ENCODE measurements at places on chromosomes 5 and 9.
A peak's percentile ranks its signal among the peaks of the same experiment; 100 is the strongest.

GRCh38 chr9:92618633-92619225 is 51.2 kb downstream of the IPPK start:
- no peak for DNase-seq

DNA sequence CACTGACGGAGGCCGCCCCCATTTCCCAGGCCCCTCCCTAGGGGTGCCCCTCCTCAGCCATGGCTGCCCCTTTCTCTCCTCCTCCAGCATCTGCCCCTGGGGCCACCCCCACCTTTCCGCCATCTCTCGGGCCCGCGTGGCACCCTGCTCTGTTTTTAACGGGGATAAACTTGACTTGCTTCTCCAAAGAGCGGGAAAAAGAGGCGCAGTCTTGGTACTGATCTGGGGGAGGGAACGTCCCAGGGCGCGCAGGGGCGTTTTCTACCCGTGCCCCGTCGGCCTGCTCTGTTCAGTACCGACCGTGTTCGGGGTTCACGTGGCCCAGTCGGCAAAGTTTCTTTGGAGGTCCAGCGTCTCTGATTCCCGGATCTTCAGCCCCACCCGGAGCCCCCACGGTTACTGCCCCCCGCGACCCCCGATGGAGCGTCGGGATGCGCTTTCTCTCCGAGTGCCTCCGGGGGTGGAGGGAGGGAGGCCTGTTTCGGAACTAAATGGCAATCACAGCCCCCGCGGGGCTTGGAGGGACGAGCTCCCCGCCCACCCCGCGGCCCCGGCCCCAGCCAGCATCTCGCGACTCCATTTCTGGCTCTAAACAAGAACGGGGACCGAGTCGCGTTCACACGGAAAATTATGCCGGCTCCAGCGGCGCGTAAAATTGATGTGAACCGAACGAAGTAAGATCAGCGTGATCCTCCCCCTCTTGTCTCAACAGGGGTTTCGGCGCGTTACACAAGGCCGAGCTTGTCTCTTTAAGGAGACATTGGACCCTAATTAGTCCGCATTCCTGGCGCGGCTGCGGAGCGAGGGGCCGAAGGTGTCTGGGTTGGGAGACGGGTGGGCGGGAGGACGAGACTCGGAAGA is 1.1 kb upstream of the TLE4 start:
- peak; percentile 66 for DNase-seq

- DNase-seq = no peak
Observed at GRCh38 chr5:8461543-8461942, 592.6 kb downstream of the MTRR start.

GRCh38 chr5:1998716-1999317 is 116.1 kb upstream of the IRX4 start:
- DNase-seq = no peak

GRCh38 chr5:132384506-132385050 is 15.1 kb downstream of the SLC22A5 start:
- DNase-seq = no peak

DNA sequence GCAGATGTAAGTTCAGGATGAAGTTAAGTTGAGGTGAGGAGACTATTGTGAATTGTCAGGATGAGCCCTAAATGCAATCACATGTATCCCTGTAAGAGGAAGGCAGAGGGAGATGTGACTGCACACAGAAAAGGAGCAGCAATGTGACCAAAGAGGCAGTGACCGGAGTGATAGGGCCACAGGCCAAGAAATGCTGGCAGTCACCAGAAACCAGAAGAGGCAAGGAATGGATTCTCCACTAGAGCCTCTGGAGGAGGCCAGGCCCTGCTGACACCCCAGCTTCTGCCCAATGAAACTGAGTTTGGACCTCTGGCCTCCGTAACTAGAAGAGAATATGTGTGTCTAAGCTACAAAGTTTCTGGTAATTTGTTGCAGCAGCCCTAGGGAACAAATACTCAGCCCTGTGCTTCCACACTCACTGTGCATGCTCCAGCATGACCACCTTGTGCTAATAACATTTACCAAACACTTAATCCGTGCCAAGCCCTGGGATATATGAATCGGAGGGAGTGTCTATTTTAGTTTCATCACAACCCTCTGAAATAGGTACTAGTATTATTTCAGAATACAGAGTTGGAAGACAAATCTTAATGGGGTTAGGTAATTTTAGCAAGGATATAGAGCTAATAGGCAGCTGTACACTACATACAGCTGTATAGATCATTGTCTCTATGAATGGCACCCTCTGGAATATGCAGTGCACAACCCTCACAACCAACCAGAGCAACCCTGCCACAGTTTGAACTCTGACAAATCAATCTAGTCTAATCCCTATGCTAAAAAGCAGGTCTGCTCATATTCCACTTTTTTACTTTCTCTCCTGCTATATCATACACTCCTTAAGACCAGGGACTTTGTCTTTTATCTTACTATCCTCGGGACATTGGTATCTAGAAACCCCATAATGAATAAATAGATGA is 7.8 kb upstream of the GPX8 start:
- DNase-seq = no peak

GRCh38 chr5:179907556-179908324 is at the start of gene TBC1D9B:
TBC1D9B (minus strand) TSS chr5:179907897; CDS start chr5:179907821, 76 bp downstream.
- DNase-seq = peak; percentile 86

DNA sequence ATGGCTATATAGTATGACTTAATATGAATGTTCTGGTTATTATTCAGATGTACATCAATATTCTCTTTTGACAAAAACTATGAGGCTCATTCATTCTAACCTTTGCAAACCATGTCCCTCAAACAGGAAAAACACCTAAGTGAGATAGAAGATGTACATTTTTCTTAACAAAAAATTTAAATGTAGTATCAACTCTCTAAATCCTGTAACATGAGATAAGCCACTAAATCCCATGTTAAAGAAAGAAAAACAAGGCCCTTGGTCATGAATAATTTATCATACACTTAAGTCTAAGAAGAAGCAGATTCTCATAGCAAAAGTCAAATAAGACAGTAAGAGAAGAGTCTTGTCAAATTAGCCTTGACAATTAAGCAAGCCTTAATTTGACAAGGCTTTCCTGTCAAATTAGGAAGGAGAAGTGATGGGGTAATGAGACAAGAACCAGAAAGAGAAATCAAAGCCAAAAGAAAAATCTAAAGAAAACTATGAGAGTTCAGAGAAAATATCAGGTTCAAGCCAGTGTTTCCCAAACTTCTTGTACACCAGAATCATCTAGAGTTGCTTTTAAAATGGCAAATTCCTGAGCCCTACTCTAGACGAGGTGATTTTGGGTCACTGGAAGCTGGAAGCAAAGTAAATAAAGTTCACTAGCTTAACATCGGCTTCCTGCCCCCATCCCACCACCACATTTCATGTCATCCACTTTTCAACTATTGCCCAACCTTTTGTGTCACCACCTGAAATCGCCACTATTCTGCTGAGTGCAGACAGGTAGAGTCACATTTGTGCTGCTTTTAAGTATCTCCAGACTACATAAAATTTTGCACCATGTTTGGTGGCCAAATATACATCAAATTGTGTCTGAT is 76.5 kb downstream of the NR6A1 start:
- no peak for DNase-seq

GRCh38 chr5:93782978-93783377 is 41.6 kb upstream of the POU5F2 start:
- DNase-seq = no peak

DNA sequence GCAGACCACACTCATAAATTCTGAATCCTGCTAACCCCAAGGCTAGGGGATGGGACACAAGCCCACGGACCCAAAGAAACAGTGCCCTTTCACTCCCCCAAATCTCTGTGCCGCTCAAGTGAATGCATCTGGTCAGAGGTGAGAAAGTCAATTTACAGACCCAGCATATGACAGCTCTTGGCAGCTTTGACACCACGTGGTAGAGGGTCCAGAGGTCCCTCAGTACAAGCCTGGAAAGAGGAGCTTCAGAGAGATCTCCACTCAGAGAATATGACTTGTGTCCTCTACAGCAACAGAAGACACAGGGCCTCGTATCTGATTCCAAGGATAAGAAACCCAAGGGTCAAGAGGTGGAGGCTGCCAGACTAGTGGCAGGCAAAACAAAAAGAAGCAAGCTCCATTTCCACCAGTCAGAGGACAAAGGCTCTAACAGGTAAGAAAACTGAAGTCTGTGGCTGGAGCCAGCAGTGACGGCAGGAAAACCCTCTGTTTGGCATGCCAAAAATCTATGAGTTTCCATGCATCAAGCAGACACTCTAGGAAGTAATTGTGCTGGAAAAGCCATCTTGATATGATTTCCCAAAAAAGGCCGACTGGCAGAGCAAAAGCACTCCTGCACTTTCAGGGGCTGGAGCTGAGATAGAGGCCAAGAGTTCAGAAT is 138.7 kb downstream of the UGCG start:
- DNase-seq = no peak

DNA sequence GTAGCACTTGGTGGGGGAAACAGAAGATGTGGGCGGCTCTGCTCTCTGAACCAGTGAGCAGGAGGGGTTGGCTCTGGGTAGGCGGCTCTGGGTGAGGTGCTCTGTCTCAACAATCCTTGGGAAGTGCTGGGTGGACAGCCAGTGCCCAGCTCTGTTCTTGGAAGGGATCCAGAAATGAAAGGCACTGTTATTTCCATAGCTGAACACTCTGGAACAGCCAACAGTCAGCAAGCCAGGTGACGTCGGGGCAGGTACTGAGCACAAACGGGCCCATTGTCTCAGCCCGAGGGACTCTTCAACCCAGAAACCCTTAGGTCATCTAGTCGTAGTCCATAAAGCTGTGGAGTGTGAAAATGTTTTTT is 36.3 kb downstream of the OLFM1 start:
- no peak for DNase-seq

DNA sequence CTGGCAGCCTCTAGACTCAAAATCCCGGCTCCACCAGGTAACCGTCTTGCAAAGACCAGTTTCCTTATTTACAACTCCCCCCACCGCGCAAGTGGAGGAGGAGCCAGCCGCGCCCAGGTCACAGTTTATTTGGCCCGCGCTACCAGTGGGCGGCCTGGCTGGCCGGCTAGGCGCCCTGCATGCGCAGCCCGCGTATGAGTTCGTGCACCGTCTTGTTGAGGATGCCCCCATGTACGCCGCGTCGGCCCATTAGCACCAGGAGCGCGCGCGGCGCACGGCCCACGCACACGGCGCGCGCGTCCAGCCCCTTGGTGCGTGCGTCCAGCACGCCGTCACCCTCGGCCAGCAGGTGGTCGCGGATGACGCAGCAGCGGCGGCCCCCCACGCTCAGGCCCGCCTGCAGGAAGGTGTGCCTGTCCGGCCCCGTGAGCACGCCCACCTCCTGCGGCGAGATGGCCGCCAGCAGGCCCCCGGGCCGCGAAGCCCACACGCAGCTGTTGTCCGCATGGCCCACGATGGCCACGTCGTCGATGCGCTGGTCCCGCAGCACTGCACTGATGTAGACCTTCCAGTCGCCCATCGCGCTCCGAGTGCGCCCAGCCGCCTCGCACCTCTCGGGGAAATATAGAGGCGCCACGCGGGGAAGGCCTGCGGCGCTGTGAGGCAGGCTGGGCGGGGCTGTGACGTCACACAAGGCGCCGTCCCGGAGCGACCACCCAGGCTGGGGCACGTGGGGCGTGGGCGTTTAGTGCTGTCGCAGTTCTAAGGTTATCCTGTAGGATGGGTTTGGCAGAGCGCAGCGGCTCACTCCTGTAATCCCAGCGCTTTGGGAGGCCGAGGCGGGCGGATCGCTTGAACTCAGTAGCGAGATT is at the start of gene PFN3:
TSS of gene PFN3 (minus strand) at position 665 of the 872 bp plus-strand sequence. CDS start at position 580, 85 bp downstream.
- DNase-seq = no peak

GRCh38 chr5:169547508-169547907 is 36.1 kb upstream of the SPDL1 start:
- DNase-seq = peak; percentile 11

DNA sequence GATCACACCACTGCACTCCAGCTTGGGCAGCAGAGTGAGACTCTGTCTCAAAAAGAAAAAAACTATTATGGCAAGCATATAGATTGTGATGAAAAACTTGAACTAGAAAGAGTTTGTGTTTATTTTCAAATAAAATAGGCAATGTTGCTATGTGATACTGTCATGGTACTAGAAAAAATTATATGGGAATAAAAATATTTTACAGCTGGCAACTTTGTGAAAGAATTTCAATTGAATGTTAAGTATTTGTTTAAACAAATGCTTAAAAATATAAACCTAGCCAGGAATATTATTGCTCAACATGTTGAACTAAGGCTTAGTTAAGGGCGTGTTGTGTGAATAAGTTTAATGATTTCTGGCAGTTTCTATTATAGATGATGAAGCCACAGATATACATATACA is 31.7 kb downstream of the HSDL2 start:
- DNase-seq = no peak

DNA sequence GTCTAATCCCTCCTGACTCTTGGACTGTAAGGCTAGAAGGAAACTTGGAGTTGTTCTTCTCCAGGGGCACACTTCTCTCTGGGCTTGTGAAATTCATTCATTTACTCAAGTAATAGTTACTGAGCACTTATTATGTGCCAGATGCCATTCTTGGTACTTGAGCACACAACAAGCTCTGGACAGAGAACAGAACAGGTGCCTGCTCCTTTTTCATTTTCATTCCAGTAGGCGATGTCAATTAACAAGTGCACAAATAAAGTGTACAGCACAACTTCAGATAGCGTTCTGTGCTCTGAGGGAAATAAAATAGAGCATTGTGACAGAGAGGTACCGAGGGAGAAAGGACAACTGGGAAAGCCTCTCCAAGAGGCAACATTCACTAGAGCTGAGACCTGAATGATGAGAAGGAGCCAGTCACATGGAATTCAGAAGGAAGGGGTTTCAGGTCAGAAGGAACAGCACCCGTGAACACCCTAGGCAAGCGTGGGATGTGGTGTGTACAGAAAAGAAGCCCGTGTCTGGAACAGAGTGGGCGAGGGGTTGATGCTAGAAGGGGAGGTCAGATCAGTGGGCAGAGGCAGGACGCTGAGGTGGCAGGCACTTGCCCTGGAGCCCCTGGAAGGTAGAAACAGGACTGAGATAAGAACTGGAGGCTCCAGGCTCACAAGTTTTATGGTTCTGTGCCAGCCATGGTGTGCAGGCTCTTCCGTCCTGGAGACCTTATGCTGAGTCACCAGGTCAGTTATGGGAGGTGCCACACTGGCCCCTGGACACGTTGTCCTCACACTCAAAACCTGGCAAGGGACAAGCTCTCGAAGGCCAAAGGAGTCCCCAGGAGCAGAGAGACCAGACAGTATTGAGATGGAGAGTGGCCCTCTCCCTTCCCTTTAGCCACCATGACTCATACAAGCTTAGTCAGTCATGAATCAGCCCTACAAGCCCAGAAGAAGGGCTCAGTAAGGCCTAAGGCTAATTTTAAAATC is 7.2 kb upstream of the ABLIM3 start:
- no peak for DNase-seq

DNA sequence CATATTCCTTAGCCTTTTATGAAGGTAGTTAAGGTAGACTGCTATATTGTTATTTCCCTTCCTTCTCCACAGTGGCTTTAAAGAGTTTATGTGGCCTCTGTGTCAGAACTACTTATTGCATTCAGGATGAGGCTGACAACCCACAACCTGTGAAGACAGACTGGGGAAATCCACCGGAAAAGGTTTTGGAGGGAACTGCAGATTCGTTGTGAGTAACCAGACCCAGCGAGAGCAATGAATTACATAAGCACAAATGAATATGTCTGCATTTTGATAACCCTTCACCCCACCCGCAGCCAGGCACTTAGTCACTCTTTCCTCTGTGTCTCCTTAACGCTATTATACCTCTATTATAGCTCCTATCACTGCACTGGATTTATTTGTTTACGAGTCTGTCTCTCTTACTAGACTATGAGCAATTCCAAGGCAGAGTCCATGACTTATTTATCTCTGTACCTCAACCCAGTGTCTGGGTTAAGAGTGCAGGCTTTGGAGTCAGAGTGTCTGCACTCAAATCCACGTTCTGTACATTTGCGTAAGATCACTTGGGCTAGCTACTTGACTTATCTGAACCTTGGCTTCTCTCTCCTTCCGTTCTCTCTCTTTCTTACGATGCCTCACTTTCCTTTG is 19.2 kb downstream of the KCTD16 start:
- DNase-seq = no peak

GRCh38 chr5:36423578-36424307 is 122.0 kb upstream of the RANBP3L start:
- DNase-seq = peak; percentile 62

Measured in hindlimb muscle (tissue), 1 donor.